ENCODE measurements at places on chromosomes 2 and 18.

DNA sequence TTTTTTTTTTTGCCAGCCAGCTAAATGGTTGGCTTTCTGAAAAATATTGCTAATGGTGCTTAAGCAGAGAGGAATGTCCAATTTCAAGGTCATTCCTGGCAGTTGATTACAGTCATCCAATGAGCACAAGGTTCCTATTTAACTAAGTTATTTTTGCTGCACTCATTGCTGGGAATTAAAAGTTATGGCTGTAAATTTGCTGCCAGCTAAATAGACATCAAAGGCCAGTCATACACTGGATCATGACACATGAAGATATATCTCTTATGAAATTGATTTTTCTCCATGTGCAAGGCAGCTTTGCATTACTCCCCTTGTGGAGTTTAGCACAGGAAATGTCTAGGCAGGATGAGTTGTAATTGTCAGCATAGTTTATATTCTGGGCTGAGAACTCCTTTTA lies 1898.4 kb upstream of the CELF4 start:
- no peak for DNase-seq

DNA sequence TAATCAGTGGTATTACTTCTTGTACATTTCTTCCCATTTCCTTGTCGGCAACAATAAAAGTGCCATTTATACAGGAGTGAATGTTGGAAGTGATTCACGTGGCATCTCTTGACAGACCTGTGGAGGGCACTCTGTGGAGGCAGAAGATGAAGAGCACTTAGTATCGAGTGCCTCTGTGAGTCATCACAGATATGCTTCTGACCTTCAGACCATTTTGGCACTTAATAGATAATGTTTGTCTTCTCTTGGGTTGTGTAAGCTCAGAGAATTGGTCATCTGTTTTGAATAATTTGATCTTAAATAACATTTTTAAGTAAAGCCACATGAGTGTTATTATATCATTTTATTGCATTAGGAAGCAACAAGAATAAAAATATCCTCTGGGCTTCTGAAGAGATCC lies 305.5 kb downstream of the PTPRM start:
- no peak for DNase-seq

DNA sequence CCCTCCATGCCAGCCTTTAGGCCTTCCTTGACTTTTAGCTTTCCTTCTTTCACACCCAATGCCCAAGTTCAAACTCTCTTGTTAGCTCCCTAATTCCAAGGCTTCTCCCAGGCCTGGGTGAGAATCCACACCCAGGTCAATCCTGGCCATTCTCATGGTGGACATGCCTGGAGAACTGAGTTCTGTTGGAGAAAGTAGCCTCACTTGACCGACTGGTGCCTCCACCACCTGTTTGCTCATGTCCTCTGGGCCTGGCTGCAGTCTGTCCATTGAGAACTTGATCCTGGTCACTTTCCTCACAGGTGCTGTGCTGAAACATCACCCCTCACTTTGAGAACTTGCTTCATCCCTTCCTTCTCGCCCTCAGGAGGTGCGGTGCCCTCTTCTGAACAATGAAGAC lies 189.1 kb upstream of the TWIST2 start:
- no peak for DNase-seq

GRCh38 chr2:171726847-171727450 lies 39.7 kb downstream of the DYNC1I2 start:
- no peak for DNase-seq

DNA sequence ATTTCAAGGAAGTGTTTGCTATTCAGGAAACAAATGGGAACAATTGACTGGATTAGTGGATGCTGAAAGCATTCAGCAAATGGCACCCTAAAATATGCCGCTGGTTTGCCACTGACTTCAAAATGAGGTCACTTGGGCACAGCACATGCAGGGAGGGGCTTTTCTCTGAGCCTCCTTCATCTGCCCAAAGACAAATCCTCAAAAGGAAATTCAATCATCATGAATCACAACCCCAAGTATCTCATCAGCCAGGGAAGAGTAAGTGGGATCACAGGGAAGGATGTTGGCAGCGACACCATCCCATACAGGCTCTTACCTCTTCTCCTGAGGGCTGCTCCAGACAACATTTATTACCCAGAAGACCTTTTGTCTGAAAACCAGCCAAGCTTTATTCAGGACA lies 14.4 kb upstream of the SP140L start:
- DNase-seq, result no peak

DNA sequence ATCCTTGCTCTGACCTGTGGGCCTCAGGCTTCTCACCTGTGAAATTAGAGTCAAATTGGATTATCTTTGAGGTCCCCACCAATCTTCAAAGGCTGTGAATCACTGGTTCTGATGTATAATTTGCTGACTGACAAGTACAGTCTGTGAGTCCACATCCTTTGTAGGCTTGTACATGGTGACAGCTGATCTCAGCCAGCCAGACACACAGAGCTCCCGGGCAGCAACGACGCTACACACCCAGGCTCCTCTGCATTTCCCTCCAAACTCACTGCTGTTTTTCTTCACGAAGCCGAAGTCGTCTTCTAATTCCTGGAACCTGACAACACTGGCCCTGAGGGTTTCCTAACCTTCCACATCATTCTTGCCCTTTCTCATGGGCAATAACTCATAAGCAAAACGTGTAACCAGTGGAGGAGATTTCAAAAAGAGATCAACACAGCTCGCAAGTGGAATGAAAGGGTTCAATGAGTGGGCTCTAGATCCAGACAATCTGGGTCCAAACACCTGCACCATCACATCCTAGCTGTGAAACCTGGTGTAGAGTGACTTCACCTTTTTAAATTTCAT lies 37.9 kb upstream of the EVA1A start:
- DNase-seq, result no peak

GRCh38 chr2:3204031-3204821 lies 173.4 kb downstream of the EIPR1 start:
- DNase-seq, result no peak

- no peak for DNase-seq
These were observed 10.0 kb upstream of the THADA start for GRCh38 chr2:43605851-43606250.

- DNase-seq, result no peak
These were observed 29.6 kb upstream of the RNU4ATAC start for GRCh38 chr2:121501031-121501430.

GRCh38 chr2:67952066-67952465 lies 110.7 kb downstream of the C1D start:
- DNase-seq, result no peak

GRCh38 chr18:24127735-24128134 lies 11.1 kb upstream of the CABYR start:
- no peak for DNase-seq

DNA sequence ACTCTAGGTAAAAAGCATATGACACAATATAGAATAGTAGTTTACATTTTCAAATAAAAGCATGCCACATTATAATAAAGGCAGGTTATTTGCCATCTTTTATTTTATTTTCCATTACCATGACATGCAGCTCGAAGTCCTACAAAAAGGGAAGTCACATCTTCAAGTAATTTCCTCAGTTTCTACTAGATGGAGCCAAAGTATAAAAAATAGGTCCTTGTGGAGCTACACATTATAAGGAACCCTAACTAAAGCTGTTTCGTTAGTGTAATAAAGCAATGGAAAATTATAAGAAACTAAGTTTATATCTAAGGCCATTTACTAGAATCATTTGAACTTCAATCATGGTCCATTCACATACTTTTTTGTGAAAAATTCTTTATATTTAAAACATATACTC lies 674.5 kb downstream of the KCNJ3 start:
- no peak for DNase-seq

GRCh38 chr2:234363011-234363487 lies 133.8 kb downstream of the ARL4C start:
- no peak for DNase-seq

DNA sequence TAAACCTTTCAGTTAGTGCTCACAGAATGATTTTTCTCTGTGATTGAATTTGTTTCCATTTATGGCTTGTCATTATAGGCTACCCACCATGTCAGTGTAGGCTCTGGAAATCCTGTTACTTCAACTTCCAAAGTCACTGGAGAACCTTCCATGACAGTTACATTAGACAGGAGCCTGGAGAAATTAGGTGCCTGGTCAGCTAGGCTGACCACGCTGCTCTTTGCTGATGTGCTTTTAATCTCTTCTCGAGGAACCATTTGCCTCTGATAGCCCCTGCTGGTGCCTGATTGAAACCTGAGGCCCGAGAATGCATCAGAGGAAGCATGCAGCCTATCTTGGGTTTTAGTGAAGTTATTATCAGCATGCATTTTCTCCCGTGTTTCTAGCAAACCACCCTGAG lies 29.6 kb upstream of the TTN start:
- no peak for DNase-seq

- no peak for DNase-seq
These were observed 5.5 kb downstream of the SERPINE2 start for GRCh38 chr2:224033601-224034000.

DNA sequence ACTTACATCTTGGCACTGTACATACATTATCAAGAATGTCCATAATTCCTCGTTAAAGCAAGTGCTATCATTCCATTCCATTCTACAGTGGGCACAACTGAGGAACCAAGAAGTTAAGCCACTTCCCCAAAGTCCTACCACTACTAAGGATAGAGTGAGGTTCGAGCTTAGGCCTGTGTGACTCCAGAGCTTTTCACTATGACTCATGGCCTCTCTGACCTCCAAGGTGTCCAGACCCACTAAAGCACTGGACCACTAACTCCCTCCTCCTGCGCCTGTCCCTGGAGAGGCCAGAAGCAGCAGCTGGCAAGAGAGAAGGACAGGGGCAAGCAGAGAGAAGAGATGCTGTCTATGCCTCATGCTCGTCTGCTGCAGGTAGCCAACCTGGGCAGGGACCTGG lies 117.0 kb downstream of the ZBTB7C start:
- no peak for DNase-seq

GRCh38 chr2:234146087-234146826 lies 95.8 kb downstream of the SPP2 start:
- DNase-seq, result no peak

DNA sequence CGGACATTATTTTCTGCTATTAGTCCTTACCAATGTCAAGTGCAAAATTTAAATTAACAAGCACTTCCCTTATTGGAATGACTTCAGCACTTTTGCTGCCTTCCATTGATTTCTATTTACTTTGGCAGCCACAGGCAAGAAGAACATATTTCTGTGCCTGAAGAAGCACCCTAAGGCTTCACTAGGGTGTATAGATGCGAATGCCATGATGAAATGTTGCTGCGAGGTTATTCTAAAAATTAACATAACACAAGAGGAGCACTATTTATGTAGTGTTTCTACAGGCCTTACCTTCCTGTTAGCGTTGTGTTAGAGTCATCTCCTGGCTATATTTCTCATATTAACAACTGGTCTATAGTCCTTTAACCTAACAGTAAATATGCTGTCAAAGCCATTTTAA lies 365.0 kb upstream of the HNRNPA3 start:
- DNase-seq, result no peak

DNA sequence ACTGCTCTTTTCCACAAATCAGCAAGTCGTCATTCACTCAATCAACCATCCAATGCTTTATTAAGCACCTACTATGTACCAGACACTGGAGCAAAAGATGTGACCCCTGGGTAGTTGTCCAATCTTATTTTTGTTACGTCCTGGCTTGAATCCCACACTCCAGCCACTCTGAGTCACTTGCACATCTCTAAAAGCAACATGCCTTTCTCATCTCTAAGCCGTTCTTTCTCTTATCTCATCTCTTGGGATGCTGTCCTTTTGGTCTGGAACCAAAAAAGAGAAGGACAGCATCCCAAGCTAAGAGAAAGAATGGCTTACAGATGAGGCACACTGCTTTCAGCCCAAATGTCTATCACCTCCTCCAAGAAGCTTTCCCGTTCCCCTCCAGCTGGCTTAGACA lies 58.8 kb downstream of the RNF152 start:
- DNase-seq, result no peak

GRCh38 chr2:127199223-127199622 lies 20.9 kb downstream of the CYP27C1 start:
- no peak for DNase-seq

DNA sequence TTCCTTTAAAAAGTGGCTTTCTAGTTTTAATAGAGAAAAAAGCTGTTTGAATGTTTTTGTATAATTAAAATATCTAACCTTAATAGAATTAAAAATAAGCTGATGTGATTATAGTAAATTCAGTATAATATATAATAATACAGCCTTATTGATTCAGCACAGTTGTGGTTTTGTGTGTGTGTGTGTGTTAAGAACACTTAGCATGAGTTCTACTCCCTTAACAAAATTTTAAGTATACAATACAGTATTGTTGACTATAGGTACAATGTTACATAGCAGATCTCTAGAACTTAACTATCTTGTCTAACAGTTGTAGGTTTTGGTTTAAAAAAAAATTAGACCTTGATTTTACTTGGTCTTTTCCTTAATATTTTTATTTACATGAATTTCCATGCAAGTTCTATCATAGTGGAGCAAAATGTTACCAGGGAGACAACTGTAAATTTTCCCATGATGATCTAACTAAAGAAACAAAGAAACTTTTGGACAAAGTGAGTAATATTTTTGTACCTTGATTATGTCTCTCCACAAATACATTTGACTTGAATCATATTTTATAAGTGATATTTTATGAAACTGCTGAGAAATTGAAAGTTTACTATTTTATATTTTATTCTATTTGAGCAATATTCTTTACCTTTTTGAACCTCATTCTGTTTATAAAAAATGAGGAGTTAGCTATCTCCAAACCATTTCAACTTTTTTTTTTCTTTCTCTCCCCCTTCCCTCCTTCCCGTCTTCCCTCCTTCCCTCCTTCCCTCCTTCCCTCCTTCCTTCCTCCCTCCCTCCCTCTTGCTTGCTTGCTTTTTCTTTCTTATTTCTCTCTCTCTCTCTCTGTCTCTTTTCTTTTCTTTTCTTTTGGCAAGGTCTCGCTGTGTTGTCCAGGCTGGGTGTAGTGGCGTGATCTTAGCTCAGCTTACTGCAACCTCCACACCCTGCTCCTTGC lies 46.3 kb downstream of the ZC3H6 start:
- no peak for DNase-seq
